Activated naive CD4-positive, alpha-beta T cell treated with anti-CD3 and anti-CD28 coated beads, Interleukin-2, amount 50 U/mL, for 16 hours (primary cell): ENCODE measurements at places on chromosomes 6 and 20.

DNA sequence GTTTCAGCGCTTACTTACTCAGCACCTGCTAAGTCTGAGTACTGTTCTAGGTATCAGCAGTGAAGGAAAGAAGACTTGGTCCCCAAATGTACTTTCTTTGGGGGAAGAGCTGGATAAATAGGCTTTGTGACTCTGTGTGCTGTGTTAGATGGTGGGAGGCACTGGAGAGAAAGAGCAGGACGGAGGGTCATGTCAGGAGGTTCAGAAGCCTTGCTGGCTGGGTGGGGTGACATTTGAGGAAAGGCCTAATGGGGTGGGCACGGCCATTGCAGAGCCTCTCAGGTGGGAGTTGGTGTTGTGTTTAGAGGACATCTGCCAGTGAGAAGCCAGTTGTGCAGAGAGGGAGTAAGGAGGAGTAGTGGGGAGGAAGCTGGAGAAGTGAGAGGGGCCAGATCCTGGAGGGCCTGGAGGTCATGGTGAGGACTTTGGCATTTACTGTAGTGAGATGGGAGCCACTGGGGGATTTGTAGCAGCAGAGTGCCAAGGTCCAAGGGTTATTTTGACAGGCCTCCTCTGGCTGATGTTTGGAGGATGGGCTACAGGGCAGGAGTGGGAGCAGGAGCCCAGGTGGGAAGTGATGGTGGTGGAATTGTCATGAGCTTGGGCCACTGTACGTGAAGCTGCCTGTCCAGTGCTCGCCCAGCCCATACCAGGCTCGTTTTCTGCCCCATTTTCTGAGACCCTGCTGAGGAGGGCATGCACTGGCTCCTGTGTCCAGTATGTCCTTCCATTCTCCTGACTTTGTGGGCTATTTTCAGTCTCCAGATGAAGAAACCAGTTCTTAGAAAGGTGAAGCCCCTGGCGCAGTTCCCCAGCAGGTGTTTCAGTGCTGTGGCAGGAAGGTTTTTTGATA, 886 bp downstream of the SDCBP2 start:
- no peak for DNase-seq

- DNase-seq = no peak
Observed at GRCh38 chr20:56451056-56451765, 17.2 kb upstream of the RTF2 start.

GRCh38 chr6:13702809-13703302, 8.8 kb downstream of the RANBP9 start:
- DNase-seq = no peak

GRCh38 chr20:34363465-34364222, 571 bp downstream of the ITCH start:
- DNase-seq = peak; percentile 18

- DNase-seq = no peak
Observed at GRCh38 chr20:61455508-61456215, 203.6 kb downstream of the CDH4 start.

DNA sequence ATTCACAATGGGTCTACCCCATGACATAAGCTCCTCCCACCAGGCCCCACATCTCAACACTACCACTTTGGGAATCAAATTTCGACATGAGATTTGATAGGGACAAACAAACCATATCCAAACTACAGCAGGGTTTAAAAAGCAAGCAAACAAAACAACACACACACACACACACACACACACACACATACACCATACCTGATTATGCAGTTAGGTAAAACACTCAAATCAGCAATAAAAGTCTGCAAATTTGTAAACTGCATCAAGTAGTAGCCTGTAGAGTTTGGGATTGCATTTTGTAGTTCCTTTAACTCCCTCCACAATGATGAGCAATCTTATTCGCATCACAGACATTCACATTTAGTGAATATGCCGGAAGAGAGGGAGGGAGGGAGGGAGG, 32.6 kb upstream of the TNFAIP3 start:
- DNase-seq = no peak

GRCh38 chr20:56773749-56774148, 144.6 kb downstream of the TFAP2C start:
- DNase-seq = no peak

- no peak for DNase-seq
Observed at GRCh38 chr6:52364480-52365166, 2.7 kb downstream of the PAQR8 start.

DNA sequence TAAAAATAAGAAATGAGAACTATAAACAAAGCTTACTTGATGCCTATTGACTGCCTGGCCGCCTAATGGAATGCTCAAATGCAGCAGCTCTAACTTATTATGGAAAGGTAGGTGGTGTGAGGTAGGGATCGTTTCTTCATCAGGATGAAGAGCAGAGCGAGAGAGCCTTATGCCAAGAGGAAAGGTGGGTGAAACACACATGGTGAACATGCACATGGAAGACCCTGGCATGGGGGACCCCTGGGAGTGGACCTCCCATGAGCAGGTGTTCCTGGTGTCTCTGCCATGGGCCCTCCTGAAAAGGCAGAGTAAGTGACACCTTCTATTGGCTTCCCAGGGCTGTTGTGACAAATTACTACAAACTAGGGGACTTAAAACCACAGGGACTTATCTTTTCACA, 130.1 kb downstream of the CDH4 start:
- DNase-seq = no peak

DNA sequence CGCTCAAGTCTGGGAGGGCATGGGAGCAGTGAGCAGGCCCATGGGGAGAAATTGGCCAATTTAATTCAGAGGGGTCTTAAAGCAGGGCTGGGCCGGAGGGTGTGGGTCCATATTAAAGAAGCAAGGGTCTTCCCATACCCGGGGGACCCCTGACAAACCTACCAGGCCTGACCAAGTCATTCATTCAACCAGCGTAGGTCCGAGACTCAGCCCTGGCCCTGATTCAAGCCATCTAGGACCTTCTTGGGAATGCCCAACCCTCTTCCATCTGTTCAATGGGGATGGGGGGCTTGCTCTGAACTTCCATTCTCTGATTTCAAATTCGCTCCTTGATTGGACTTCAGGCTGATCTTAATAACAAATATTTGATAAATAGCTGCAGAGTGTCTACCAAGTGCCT, 7.3 kb downstream of the ADIG start:
- DNase-seq = no peak

DNA sequence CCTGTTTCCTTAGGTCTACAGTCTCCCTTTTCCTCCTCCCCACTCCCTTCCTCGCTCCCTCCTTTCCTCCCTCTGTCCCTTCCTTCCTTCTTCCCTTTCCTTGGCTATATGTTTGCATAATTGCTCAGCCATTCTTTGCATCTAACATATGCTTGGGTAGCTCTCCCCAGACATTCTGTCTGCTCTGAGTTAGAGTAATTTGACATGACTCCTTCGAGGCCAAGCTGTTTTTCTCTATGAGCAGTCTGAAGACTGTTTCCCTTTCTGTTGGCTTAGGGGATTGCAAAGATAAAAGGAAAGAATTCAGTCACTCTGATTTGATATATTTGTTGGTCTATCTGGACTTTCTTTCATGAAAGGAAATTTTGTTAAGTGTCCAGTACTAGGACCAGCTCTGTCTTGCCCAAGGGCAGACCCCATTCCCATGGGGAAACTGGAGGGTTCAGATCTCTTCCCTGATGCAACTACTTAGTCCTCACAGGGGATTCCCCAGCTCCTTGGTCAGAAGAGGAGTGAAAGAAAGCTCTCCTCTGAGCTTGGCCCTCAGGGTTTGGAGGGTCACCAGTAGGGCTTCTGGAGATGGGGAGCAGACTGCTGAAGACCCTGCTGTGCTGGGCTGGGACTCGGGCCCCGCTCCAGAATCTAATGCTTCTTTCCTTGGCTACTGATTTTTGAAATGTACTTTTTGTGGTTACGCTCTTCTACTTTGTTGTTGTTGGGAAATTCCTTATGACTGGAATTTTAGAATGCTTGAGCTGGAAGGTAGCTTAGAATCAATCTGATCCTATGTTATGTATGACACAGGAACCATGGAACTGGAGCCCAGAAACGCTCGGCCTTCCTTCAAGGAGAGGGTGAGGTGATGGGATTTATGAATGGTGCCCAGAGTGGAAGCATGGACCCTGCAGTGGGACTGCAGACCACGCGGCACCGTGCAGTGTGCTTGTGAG, 63.7 kb upstream of the SLC22A23 start:
- DNase-seq = no peak

DNA sequence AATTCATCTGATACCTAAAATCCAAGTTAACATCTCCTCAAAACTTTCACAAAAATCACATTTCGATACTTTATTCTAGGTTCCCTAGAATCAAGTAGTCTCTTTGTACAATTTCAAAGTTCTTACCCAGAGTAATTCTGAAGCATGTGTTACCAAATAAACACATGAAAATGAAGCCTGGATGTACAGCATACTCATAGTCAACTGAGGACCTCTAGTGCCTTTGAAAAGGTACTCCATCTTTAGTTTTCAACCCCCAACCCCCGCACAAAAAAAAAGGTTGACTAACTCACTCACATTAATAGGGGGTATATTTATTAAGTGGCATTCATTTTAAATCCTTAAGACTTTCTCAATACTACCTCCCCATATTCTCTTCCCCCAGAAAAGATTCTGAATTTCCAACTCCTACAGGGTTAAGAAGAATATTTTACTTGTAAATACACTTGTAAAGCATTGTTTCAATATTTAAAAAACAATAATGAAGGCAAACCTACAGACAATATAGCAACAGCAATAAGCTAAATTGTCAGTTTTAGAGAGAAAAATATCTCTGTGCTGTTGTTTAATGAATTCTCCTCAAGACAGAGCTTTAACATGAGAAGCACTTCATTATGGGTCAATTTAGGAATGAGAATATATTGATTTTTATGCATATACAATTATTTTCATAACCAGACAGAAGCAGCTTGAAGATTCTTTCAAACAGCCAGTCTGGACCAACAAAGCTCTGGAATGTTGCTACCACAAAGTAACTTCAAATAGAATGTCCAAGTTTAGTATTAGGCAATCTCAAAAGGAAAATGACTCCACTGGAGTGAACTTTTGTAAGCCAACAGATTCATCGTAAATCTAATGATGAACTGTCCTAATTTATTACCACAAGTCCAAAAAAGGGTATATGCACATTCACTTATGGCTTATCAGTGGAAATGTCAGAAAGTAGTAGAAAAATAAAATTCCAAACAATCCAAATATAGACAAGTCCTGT, 3.3 kb downstream of the PLN start:
- no peak for DNase-seq

- DNase-seq = no peak
Observed at GRCh38 chr6:160494576-160494975, 146.4 kb downstream of the SLC22A3 start.

DNA sequence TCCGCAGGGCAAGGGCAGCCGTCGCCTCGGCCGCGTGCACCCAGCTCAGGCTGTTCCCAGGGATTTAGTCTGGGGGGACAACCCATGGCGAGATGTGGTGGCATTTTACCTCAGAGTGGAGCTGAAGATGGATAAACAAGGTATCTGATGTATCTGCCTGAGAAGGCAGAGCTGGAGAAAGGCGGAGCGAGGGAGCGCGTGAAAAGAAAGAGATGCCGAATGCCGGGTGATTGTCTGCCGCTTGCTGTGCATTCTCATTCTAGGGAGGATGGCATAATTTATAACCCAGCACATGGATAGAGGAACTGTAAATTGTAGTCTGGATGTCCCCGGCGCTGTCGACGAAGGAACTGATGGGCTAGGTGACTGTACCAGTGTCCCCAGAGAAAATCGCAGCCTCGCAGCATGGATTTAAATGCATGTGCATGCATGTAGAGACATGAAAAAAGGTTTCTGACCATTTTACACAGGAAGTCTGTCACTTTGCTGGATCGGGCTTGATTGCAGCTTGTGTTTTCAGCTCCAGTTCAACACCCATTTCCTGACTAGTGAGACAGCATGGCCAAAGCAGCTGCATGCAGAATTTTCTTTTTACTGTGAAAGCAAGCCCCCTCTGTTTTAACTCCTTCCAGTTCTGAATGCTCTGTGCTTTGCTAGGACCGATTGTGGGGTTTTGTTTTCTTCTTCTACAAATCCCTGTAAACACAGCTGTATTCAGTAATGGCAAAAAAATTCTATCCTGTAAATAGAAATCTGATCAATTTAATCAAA, 149.7 kb downstream of the PRL start:
- no peak for DNase-seq

DNA sequence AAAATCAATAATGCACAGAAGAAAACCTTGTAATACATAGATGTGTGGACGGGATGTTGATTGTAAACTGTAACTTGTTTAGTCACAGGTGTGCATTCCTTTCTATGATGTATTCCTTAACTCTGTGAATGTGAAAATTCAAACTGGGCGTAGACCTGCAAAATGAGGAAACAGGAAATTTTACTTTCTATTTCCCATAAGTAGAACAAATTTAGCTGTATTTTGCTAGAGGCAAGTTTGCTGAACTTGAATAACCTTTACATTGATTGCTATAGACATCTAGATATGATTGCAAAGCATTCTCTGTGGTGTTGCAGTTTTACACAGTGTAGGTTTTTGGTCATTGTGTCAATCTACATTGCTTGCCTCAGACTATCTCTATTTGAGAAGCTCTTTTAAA, 368.4 kb upstream of the MAN1A1 start:
- DNase-seq = no peak

DNA sequence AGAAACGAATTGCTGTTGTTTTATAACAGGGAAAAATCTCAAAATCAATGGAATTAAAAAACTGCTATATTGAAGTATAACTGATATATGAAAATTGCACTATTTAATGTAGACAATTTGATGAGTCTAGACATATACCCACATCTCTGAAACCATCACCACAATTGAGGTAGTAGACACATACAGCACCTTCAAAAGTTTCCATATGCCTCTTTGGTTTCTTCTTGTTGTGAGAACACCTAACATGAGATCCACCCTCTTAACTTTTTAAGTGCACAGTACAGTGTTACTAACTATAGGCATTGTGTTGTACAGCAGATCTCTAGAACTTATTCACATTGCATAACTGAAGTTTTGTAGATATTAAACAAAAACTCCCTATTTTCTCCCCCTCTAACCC, 14.0 kb upstream of the SLC17A5 start:
- no peak for DNase-seq
